ENCODE measurements at places on chromosomes 6 and 20. TPM values are rescaled to one million over a fixed set of nuclear protein-coding genes. Genes with fewer than 3 reads are reported as not detected.
A peak's percentile ranks its signal among the peaks of the same experiment; 100 is the strongest.

SLC22A3 gene
- total RNA-seq, result not detected

BMP5 gene
- total RNA-seq, result under 0.01 TPM

ZBTB22 gene
- 5.8 TPM for total RNA-seq

PPP1R14C gene
- total RNA-seq, result not detected

DEFB124 gene
- not detected for total RNA-seq

ADGRF1 gene
- not detected for total RNA-seq

HTR1E gene
- total RNA-seq, result not detected

GLP1R gene
- not detected for total RNA-seq

DEFB121 gene
- not detected for total RNA-seq

DNA sequence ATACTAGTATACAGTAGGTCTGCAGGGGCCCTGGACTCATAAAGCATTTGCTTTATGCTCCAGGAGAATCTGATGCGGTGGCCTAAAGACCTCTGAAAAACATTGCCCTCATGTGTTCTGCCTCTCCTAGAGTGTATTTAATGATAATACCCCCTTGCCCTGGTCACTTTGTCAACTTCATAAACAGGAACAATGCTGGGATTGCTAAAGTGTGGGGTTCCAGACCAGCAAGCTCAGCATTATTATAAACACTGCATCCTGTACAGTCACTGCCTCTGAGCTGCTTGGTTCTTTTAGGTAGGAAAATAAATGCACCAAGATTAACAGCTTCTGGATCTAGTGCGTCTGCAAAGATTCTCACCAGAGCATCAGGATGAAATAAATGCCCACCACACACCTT lies 12.2 kb downstream of the TREM1 start:
- no peak for DNase-seq

DNA sequence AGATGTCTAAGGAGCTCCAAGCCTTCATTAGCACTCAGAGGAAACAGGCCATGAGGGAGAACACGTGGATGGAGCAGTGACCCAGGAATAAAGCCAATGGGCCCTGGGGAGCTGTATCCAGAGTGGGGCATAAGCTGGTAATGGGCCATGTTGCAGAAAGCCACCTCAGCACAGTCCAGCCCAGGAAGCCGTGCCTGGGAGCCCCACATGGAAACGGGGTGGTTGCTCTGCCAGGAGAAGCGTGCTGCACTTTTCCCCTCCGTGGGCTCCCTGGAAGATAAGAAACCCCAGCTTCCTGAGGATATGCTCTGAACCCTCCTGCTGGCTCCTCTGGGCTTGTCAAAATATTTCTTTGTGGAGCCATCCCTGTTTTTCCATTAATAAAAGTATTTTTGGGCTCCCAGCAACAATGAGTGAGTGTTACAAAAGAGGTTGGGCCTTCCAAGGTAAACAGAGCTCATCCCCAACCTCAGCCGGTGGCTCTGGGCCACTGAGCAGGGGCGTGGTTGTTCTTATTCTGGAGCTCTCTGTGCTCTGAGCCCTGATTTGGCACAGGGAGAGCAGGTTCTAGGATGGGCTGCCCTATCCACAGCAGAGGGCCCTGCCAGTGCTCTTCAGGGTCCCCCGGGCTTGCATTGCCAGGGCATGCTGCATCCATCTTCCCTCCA lies 31.2 kb upstream of the NFATC2 start:
- DNase-seq, result no peak

GRCh38 chr6:25749837-25750236 lies 4.7 kb upstream of the SLC17A4 start:
- DNase-seq, result no peak

DNA sequence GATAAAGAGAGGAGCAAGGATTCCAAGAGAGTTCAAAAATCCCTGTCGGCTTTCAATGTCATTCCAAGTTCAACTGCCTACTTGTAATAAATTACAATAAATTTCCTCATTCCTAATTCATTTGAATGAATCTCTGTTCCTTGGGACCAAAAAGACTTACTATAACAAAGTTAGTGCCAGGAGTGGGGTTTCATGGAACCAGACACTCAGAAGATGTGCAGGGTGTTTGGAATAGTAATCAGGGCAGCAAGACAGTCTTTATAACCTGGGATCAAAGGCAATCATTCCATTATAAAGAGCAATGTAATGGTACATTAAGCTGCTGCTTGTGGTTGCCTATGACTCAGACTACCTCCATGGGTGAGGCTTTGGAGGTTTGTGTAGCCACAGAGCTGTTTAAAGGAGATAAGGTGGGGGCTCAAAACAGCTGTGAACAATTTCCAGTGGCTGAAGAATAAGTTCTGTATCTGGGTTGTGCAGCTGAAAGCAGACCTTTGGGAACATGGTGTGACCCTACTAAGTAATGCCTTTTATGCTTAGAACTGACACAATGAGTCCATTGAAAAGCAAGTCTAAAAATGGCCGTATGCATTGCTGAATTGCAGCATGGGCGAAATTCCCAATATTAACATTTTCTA lies 159.9 kb downstream of the LINC00237 start:
- DNase-seq, result no peak

DNA sequence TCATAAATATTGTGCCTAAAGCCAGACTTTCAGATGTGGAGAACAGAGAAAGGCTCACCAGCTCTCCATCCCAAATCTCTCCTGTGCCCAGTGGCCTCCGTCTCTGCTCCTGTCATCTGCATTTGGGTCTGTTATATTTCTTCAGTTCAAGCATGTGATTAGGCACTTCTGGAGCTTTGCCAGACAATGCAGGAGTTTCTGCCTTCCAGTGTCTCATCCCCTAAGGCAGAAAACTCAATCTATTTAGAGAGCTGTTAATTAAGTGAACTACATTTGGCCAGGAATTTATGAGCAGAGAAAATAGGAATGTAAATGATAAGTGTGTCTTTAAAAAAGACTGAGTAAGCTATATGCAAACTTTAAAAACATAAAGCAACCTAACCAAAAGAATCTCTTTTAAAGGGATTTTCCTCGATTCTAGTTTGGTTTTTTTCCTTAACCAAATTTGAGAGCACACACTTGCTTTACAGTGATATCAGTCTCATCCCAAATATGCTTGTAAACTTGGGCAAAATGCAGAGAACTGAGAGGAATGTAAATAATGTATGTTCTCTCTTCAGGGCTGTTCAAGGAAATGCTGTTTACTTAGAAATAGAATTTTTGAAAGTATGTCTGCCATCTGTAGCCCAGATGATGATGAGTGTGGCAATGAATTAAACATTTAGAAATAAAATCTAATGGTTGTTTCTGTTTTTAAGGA lies 113.9 kb downstream of the ELOVL4 start:
- no peak for DNase-seq

GRCh38 chr6:6976193-6976592 lies 131.6 kb upstream of the RREB1 start:
- DNase-seq, result no peak

DNA sequence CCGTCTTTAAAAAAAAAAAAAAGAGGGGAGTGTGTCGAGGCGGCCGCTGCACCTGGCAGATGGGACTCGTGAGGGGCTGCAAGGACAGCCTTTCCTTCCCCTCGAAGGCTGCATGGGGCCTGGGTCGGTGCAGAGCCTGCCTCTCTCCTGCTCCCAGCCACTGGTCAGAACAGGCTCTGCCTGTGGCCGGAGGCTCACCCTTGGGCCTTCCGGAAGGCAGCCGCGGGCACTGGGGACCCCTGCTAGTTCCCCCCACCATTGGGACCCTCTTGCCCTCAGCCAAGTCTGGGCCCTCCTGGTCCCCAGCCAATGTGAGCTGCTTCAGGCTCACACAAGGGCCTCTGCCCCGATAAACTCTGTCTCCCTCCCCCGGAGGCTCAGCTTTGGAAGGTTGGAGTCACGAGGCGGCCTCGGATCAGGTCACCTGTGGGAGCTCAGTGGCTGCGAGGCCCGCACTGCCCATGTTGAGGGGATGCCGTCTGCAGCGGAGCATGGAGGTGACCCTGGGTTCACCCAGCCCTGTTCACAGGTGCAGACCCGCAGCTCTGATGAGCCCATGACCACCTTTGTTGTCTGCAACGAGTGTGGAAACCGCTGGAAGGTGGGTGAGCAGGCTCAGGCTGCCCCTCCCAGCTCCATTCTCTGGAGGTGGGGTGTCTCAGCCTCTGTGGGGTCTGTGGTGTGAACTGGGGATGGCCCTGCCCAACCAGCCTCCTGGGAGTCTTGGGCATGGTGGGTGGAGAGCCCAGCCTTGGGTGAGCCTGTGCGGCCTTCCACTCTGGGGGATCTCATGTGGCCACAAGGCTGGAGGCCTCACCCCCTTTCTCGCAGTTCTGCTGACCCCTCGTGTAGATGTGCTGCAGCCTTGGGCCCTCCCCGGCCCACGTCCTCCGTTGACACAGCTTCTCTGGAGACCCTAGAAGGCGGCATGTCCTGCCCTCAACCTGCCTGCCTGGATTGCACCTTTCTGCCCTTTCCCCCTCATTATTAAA lies 7.7 kb downstream of the RGS19 start:
- DNase-seq, result no peak

DNA sequence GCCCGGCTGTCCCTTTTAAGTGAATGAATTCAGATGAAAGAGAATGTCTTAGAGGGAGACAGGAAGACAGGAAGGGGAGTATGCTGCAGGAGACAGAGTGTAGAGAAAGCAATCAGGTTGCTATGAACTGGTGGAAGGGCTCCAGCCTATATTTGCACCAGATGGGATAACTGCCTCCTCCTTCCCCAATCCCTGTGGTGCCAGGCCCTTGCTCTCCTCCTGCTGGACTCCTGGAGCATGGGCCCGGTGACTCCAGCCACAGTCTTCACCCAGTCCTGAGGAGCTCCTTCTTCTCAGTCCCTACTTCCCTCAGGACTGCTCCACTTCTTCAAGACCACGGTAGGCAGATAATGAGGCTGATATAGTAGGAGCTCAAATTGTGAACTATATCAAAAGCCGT lies 91.8 kb downstream of the TMEM200A start:
- DNase-seq, result no peak

- DNase-seq, result no peak
These were observed 2.0 kb downstream of the CLIC5 start for GRCh38 chr6:46013639-46014038.

DNA sequence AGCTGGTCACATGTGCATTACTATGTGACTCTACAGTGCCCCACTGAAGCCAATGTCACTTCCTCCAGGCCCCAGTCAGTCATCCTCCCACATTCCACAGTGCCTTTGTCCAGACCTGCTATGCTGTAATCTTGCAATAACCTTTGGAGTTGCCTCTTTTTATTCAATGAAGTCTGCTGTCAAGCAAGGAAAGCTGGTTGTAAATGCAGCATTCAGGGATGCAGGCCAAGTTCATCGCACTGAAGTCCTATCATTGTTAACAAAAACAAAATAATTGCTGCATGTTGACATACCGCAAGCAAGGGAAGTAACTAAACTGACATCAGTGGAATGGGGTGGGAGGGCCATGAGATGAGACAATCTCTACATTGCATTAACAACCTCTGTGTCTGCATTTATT lies 131.2 kb upstream of the CDYL start:
- DNase-seq, result peak; percentile 20

DNA sequence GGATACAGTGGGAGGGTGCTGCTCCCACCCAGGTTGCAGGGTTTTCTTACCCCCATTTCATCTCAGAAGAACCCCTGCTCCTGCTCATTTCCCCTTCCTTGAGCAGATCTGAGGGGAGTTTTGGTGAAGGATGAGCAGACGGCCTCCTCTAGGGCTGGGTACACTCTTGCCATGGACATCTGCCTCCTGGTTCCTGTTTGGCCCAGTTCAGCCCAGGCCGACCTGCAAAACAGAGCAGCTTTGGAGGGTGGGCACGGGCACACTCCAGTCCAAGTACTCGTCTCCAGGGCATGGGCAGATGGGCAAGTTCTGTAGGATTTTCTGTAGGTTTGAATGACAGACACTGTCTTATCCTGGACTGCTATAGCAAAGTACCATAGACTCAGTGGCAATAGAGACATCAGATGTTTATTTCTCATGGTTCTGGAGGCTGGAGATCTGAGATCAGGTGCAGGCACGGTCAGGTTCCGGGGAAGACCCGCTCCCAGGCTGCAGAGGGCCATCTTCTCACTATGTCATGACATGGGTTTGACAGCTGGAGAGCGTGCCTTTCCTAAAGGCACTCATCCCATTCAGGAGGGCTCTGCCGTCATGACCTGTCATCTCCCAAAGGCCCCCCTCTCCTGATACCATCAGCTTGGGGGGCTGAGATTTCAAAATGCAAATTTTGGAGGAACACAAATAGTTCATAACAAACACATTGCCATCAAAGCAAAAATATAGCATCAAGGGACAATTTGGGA lies 6.2 kb downstream of the NPBWR2 start:
- no peak for DNase-seq

DNA sequence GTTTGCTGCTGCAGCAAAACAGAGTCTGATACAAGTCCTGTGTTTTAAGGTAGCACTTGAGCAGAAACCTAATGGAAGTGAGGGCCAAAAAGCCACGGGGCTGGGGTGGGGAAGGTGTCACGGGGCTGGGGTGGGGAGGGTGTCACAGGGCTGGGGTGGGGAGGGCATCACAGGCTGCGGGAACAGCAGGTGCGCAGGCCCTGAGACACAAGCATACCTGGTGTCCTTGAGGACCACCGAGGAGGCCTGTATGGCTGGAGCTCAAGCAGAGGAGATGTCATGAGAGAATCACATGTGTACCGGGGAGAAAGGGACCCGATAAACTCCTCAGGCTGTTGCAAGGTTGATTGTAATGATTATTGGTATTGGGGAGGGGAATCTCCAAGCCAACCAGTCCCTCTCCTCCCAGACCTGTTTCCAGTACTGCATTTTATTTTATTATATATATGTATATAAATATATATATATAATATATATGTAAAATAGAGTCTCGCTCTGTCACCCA lies 13.6 kb upstream of the SPO11 start:
- no peak for DNase-seq

DNA sequence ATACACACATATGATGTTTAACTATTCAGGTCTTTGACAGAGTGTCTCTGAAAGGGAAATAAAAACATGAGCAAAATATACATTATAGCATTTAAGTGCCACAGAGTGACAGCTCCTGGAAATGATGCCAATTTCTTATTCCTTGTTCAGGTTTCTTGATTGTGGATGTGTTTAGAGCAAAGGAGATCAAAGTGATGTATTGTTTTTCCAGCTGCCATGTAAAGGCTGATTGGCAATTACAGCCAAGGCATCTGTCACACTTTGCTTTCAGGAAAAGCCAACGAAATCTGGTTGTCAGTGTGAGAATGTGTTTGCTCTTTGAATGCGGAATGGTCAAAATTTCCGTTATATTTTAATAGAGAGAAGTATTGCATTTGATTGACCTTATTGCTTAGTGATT lies 347.8 kb upstream of the FLRT3 start:
- DNase-seq, result no peak

- DNase-seq, result peak; percentile 45
These were observed 428.4 kb upstream of the MARCKS start for GRCh38 chr6:113428702-113429101.

DNA sequence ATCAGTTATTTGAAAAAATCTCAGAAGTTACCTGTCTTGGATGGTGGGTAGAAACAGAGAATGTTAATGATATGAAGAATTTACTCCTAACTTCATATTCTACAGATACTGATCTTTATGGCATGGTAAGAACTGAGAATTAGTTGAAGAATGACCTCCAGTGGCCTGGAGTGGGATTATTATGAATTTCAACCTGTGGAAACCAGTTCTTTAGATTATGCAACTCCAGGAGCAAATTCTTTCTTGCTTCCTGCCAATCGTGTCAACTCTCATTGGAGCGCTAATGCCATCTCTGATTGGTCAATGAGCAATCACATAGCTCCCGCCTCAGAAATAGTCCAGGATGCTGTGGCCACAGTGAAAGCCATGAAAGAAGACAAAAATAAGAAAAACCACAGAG lies 40.6 kb downstream of the LYRM2 start:
- DNase-seq, result no peak

All from IMR-90 (cell line).